ENCODE measurements at places on chromosomes 1 and 21.

GRCh38 chr1:58714544-58714943, 14.7 kb upstream of the MYSM1 start:
- no peak for ATAC-seq

DNA sequence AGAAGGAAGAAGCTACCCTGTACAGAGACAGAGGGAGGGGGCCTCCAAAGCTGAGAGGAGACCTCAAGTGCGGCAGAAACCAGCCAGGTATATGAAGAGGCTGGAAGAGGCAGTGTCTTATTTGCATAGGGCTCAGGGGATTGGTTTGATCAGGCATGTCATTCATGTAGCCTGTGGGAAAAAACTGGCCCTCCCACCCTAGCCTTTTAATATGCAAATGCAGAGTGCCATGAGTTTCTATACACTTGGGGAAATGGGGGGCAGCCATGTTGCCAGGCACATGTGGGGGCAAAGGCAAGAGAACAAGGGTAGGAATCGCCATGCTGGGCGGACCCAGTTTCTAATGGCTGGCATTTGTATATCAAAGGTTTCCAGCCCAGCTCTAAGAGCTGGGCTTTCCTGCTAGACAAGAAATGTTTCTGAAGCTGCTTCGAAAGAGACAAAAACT, 172.7 kb downstream of the RASAL2 start:
- ATAC-seq = no peak

DNA sequence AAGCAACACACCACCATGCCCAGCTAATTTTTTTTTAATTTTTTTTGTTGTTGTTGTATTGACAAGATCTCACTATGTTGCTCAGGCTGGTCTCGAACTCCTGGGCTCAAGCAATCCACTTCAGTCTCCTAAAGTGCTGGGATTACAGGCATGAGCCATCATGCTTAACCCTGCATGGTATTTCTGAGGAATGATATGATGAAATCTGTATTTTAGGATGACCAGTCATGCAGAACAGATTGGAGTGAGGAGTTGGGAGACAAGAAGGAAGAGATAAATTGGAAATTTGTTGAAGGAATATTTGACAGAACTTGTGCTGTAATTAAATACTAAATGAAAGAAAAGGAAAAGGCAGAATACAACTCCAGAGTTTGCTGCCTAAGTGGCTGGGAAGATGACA, 4.7 kb upstream of the NDUFS5 start:
- no peak for ATAC-seq

DNA sequence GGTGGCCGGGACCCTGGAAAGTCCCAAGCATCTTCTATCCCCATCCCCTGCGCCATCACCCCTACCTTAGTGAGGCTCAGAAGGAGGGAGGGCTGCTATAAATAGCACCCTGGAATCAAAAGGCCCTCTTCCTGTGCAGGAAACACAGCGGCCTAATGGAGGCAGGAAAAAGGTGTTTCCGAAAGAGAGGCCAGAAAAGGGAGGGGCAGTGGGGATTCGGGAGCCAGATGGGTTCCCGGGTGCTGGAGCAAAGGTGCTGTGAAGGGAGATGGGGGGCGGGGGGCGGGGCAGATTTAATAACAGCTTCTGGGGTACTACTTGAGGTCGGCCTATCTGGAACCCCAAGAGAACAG, 16.6 kb downstream of the NAV1 start:
- ATAC-seq = no peak

- peak; percentile 80 for ATAC-seq
Measured at GRCh38 chr1:183655562-183656075, 2.5 kb upstream of the APOBEC4 start.

DNA sequence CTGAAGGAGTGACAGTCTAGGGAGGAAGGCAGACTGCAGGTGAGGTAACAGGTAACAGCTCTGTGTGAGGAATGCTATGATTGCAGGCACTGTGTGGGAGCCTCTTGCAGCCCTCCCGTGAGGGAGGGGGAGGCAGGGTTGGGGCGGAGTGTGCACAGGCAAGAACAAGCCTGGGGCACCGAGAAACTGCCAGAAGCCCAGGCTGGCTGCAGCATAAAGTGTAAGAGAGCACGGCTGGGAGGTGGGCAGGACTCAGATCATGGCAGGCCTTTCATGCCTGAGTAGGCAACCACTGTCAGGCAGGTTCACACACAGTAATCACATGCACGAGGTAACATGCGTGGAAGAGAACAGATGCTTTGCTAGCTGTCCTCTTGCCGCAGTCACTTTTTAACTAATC, 11.3 kb upstream of the RHEX start:
- peak; percentile 82 for ATAC-seq

GRCh38 chr1:214209260-214209808, 71.6 kb upstream of the SMYD2 start:
- no peak for ATAC-seq

DNA sequence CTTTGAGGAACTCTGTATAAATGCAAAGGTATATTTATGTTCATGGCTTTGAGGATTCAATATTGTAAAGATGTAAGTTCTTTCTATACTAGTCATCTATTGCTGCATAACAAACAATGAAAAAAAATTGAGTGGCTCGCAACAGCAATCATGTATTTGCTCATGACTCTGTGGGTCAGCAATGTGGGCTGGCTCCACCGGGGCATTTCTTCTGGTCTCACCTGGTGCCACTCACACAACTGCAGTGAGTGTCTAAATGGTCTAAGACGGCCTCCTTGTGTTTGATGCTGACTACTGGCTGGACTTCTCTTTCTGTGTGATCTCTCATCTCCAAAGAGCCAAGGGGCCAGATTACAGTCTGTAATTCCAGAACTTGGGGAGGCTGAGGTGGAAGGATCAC, 45.1 kb upstream of the EXO1 start:
- no peak for ATAC-seq

DNA sequence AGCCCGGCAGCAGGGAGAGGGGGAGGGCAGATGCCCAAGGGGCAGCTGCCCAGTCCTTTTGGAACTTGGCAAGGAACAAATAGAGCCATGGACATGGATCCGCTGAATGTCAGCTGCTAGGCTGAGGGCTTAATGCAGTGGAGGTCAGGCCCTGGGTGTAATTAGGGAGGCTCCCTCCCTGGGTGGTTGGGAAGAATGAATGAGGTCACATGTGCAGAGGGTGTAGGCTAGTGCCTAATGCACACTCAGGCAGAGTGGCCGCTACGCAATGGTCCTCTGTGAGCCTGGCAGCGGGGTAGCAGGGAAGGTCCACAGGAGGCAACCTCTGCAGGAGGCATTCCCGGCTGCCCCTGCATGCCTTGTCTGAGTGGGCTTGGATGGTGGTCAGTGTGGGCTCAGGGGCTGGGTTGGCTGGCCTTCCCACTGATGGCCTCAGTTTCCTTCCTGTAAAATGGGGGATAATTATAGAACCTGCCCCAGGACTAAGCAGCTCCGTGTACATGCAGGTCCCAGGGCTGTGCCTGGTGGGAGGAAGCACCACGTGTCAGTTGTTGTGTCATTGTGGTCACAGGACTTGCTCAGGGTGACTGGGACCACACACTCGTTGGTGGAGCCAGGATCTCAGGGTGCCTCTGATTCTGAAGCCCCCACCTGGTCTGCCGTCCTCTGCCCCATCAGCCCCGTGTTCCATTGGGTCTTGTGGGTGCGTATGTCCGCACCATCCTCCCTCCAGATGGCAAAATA, 81.6 kb upstream of the ACTL8 start:
- ATAC-seq = no peak

GRCh38 chr1:30915491-30916230, 7.1 kb upstream of the SDC3 start:
- ATAC-seq = no peak

Data from esophagus mucosa (tissue), 1 donor.